HT-29 (cell line): ENCODE measurements at places on chromosomes 4 and X.

- no peak for DNase-seq
Observed at GRCh38 chr4:170083541-170083940, 6.2 kb downstream of the AADAT start.

- DNase-seq = no peak
Observed at GRCh38 chr4:184851200-184851541, 25.4 kb upstream of the ACSL1 start.

GRCh38 chr4:6184169-6184568 is 16.2 kb downstream of the JAKMIP1 start:
- no peak for DNase-seq

DNA sequence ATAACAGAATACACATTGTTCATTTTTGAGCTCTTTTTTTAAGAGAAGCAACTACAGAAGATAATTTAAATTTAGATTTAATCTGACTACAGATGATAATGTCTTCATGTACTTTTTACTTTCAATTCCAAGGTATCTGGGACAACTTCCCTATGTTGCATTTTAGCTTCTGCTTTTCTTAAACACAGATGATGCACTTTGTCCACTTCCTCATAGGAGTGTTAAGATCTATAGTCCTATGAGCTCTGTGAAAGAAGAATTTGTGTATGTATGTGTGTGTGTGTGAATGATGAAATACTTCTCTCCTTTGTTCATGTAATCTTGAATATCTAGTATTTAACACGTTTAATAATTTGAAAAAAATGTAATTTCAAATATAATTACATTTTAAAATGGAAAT is 5.3 kb upstream of the FHIP1A start:
- no peak for DNase-seq

DNA sequence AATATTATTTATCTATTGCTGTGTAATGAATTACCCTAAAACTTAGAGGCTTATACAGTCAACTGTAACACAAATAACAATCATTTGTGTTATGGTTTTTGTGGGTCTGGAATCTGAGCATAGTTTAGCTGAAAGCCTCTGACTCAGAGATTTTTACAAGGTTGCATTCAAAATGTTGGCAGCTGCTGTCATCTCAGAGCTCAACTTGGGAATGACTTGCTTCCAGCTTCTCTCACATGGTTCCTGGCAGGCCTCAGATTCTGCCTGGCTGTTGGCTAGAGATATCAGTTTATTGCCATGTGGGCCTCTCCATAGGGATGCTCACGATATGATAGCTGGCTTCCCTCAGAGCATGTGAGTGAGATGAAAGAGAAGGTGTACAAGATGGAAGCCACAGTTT is 70.2 kb upstream of the BRWD3 start:
- no peak for DNase-seq

DNA sequence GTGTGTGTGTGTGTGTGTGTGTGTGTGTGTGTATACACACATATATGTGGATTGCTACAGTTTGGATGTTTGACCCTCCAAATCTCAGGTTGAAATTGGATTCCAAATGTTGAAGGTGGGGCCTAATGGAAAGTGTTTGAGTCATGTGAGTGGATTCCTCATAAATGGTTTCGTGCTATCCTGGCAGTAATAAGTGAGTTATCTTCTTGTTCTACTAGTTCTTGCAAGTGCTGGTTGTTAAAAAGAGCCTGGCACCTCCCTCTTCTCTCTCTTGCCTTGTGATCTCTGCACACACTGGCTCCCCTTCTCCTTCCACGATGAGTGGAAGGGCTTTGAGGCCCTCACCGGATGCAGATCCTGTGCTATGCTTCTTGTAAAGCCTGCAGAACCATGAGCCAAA is 344.1 kb downstream of the SH2D1A start:
- DNase-seq = no peak

DNA sequence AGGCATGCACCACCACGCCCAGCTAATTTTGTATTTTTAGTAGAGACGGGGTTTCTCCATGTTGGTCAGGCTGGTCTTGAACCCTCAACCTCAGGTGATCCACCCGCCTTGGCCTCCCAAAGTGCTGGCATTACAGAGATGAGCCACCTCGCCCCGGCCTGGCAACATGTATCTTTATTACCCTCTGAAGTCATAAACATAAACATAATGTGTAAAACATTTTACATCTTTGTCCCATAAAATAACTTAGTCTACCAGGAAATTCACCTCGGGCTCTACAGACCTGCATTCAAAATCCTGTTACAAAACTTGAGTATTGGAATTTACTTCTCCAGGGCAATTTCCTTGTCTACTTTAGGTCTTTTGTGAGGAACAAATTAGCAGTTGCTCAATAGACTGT is 68.1 kb upstream of the DUSP21 start:
- DNase-seq = no peak

DNA sequence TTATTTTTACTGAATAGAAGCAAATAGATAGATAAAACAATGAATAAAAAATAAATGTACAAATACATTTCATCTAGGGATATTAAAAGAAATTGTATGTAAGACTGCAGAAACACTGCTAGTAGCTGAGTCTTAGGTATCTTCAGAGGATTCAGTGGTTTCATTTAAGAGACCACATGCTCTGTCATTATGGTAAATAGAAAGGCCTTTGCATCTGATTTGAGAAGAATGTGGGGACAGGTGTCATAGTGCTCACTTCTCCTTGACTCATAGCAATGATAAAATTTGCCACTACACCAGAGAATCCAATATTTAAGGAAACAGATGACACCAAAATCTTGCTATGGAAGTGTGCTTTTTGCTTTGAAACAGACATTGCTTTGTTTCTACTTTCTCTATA is 59.8 kb upstream of the PPP1R2C start:
- no peak for DNase-seq

DNA sequence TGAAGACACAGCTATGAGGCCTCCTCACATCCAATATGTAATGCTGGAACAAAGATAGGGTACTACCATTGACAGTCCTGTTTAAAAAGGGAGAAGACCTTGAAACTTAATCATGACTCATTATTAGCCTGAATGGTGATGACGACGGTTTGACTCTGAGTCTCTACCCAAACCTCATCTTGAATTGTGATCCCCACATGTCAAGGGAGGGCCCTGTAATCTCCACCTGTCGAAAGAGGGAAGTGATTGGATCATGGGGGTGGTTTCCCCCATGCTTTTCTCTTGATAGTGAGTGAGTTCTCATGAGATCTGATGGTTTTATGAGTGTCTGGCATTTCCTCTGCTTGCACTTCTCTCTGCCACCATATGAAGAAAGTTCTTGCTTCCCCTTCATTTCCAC is 395.3 kb upstream of the CPEB2 start:
- no peak for DNase-seq

GRCh38 chrX:15998350-15998749 is 125.0 kb upstream of the GRPR start:
- DNase-seq = no peak

GRCh38 chr4:175787546-175787945 is 24.5 kb downstream of the GPM6A start:
- DNase-seq = no peak

GRCh38 chrX:71989768-71990426 is 79.3 kb downstream of the NHSL2 start:
- DNase-seq = no peak

DNA sequence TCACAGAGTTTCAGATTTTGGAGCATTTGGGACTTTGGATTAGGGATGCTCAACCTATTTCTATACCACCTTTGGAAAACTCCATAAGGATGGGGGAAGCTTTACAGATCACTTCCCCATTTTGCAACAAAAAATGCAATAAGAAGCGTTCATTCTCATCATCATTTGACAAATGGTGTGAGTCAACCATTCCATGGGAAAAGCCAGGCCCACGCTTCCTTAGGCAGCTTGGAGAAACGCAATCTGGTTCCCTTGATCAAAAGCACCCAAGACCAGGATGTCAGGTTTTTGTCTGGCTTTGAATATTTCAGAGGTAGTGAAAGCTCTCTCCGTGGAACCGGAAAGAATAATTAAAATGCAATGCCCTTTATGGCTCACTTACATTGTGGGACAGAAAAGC is 79.3 kb upstream of the C4orf50 start:
- no peak for DNase-seq

- DNase-seq = no peak
Observed at GRCh38 chrX:152899111-152899873, 1.4 kb downstream of the ZNF185 start.

- no peak for DNase-seq
Observed at GRCh38 chr4:121758925-121759568, 5.9 kb downstream of the SMIM43 start.

DNA sequence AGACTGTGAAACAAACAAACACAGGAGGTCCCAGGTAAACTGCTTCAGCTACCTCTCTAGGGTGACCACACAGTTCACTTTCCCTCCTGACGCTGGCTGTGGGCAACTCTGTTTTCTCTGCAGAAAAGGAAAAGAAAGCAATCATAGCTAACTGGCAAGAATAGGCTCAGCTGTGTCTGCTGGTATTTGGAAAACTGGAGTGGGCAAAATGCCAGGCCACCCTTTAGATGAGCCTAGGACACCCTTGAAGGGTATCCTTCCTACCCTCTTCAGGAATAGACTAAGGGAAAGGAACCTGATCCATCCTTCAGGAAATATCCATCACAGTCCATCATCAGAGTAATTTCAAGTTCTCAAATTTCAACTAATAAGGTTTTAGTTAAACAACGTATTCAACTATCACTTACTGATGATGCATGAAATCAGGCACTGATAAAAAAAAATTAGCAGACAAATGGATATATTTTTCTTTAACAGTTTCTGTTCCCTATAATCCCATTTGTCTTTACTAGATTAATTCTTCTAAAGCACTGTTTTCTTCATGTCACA is 60.9 kb downstream of the CAMK2D start:
- DNase-seq = no peak

DNA sequence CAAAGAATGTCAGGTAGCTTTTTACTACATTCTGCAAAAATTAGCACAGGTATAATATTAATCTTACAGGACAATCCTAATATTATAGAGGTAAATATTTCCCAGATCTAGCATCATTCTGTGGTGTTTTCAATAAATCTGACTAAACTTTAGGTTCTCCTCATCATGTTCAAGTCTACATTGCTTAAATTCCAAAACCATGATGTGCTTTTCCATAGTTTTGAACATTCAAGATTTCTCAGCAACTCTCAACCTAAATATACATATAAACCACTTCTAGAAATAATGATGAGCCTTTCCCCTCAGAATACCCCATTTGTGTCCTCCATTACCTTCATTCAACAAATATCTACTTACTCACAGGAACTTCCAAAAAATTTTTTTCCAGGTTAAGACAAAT is 23.1 kb downstream of the EIF4E start:
- no peak for DNase-seq

DNA sequence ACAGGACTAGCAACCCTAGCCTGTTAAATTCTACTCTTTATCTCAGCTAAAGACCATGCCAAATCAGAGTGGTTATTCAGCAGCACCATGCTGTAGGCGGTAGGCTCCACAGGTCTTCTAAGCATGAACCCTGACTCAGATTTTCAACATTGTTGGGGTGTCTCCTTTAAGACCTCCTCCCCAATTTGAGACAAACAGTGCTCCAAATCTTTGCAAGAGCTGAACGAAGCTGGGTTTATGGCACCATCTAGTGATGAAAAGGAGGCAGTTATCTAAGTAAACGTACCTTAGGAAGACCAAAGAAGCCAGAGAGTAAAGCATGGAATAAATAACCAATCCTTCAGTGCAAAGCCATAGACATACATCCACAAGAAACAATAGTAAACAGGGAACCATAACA is 334.5 kb upstream of the SLC7A11 start:
- DNase-seq = peak; percentile 59

- no peak for DNase-seq
Observed at GRCh38 chr4:156974264-156974663, 2.7 kb upstream of the PDGFC start.

DNA sequence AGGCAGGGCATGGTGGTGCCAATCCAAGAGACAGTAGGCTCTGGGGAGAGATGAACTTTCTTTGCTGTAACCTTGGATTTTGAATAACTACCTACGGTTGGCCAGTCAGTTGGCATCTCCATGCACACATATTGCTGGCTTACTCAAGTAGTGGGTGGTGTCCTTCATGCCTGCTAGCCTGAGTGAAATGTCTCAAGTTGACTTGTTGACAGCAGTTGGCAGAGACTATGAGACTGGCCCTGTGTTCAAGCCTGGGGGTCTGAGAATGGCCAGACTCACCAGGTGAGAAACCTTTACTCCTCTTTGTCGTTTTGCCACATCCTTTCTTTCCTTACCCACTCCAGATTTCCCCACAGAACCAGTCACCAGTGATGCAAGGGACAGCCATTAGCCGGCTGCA is 173.3 kb downstream of the MID1IP1 start:
- no peak for DNase-seq

GRCh38 chrX:123140454-123140853 is 43.6 kb upstream of the GRIA3 start:
- no peak for DNase-seq

DNA sequence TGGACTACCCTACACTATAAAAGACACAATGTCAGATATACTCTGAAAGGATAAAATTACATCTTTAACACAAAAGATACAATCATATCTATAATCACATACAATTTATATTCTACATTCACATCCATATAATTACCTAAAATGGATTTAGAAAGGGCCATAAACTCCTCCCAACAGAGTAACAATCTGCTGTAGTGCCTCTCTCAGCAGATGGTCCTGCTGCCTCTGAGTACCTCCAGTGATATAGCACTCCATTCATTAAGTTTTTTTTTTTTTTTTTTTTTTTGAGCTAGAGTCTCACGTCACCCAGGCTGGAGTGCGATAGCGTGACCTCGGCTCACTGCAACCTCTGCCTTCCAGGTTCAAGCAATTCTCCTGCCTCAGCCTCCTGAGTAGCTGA is 7.4 kb downstream of the ANKRD37 start:
- DNase-seq = no peak

DNA sequence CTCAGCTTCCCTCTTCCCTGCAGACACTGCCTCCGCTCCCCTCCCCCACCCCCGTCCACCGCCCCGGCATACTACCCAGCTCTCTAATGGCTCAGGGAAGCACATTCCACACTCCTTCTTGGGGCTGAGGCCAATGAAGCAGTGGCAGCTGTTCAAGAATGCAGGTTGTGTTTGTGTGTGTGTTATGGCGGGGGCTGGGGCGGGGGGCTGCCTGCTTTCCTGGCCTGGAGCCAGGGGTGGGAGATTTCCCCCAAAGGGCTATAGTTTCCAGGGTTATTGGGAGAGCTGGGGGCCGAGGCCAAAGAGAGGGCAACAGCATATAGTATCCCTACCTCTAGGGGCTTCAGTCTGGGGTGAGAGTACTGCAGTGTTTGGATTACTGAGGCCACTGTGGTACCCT is 149.4 kb downstream of the EFNB1 start:
- DNase-seq = no peak

- DNase-seq = no peak
Observed at GRCh38 chr4:140042634-140043033, 111.3 kb downstream of the MAML3 start.
